ENCODE measurements at places on chromosomes 2 and 18.
A peak's percentile ranks its signal among the peaks of the same experiment; 100 is the strongest.

GRCh38 chr18:74598350-74599001 is 806 bp downstream of the ZNF407 start:
- DNase-seq: peak; percentile 24

DNA sequence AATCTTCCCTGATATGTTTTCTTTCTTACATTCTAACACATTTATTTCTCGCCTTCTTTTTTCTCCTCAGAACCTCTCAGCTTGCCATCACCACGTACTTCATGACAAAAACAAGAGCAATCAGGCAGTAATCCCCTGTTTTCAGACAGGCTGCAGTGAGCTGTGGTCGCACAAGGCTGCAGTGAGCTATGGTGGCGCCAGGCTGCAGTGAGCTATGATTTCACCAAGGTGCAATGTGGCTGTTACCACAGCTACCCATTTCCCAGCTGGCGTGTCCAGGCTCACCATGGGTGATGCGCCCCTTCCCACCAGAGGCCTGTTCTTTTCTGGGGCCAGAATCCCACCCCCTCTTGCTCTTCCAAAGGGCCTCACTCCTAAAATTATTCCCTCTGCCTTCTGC is 25.8 kb downstream of the TCF23 start:
- no peak for DNase-seq

DNA sequence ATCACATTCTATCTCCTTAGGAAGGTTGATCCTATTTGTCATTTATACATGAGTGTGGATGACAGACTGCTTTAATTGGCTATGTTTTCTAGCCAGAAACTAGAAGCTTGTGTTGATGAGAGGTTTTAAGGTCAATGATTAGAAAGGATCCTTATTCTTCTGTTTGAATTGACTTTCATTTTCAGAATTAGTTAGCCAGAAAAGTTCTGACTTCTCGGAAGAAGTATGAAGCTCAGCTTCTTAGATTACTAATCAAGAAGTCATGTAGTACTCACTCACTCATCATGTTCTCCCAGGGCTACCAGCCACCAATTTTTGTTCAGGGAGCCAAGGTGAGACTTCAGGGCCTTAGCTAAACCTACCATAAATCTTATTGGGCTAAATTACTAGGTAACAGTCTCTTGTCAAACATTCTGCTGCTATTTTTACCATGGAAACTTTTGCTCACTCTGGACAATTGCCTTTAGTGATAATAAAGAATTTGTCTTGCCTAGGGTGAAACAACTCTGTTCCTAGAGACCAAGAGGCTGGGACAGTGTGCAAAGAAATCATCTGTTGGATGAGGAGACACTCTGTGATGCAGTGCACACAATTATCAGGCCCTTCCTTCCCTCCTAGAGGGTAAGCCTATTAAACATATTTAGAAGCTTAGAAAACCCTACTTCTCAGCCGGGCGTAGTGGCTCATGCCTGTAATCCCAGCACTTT is 111.6 kb upstream of the DNMT3A start:
- no peak for DNase-seq

DNA sequence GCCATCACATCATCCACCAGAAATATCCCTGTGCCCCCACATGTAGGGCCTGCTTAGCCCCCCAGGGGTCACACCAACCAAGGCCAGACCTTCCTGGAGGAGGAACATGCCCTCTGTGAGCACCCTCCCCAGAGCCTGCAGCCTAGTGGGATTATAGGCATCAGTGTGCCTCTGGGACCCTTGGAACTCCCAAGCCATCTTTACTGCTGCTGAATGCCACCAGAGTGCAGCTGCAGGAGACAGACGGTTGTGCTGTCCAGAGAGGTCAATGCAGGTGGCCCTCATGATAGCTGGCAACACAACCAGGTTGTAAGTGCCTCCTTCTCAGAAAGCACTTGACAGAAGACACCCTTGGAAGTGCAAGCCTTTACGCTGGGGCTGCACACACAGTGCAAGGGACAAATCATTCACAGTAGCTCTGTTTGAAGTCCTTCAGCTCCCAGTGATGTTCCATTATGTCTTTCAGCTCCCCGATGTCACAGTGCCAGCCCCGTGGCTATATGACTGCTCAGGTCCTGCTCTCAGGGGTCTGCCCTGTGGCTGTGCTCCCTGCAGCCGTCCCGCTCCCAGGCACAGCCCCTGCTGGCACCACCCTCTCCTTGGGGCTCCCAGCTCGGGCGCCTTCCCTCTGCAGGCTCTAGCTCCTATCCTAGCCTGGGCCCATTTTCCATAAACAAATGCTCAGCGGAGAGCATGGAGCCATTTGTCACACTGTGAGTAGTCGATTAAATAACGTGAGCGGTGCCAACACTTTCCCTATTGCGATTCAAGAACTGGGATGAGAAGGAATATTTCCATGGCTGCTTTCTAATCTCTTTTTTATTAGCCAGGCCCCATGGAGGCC is 65.1 kb downstream of the EDAR start:
- DNase-seq: peak; percentile 79

GRCh38 chr2:95215018-95215612 is 7.8 kb downstream of the ZNF892 start:
- no peak for DNase-seq

DNA sequence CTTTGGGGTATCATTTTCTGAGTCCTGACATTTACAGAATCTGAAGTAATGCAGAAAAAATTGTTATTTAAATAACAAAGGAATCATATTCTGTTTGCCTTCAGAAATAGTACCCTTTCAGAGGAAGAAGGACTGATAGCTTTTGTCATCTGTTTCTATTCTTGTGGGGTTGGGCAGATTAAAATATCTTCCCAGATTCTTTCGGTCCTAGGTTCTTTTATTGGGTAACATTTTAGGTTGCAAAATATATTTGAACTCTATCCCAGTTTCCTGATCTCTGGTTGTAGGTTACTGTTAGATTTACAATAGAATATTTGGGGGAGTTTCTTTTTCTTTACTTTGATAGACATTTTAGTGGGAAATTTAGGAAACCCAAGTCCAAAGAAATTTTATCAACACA is 550.5 kb downstream of the SPAG16 start:
- DNase-seq: no peak

GRCh38 chr2:131112529-131112928 is 7.4 kb downstream of the PLEKHB2 start:
- no peak for DNase-seq

- no peak for DNase-seq
Measured at GRCh38 chr18:58364876-58365528, 263.9 kb downstream of the ALPK2 start.

GRCh38 chr2:47023332-47023731 is 107.7 kb upstream of the MCFD2 start:
- no peak for DNase-seq

GRCh38 chr2:58594175-58594574 is 353.1 kb upstream of the FANCL start:
- DNase-seq: no peak

DNA sequence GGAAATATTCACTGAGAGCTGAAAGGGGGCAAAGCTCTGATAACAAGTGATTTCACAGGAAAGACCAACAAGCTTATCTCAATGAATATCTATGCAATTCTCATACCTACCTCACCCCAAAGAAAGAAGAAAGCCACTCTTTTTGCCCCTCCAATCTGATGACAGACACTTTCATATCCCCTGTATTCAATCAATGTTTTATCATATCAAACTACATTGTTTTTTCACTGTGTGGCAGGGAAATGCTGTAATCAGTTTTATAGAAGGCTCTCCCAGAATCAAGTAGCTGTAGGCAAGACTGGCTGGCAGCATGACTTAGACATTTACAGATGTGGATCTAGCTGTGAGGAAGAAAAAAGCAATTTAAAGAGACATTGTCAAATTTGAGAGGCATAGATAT is 81.3 kb upstream of the PIK3C3 start:
- no peak for DNase-seq

- peak; percentile 12 for DNase-seq
Measured at GRCh38 chr18:37630334-37630733, 64.7 kb upstream of the CELF4 start.

GRCh38 chr2:240873805-240874714 is 5.4 kb downstream of the AGXT start:
- DNase-seq: no peak

DNA sequence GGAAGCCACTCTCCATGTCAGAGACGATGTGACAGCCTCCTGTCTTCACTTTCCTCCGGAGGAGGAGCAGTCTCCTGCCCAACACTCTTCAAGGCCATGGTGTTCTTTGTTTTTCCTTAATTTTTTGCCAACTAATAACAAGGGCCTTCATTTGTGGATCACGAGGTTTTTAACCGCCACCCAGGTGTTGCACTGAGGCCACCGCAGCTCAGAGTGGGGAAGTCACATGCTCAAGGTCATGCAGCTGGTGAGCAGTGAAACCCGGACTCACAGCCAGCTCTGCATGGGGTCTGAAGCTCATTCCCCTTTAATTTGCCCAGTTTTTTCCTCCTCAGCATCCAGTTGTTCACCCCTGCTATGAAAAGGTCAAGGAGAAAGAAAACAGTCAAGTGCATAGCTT is 19.6 kb downstream of the ENOSF1 start:
- DNase-seq: no peak

DNA sequence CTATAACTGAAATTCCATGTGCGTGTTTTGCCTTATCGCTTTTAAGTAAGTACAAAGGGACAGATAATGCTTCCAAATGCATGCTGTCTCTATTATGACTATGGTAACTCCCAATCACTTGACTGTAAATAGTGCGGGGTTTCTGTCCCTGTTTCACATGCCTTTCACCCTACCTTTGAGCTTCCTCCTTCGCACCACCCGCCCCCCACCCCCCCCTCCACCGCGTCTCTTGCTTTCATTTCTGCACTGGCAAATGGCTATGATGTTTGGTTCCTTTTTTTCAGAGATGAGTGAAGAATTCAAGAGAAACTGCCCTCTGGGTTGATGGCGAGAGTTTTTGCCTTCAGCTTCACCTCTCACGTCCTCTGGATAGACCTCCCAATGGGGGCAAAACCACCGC is 25.0 kb upstream of the SPP2 start:
- no peak for DNase-seq

GRCh38 chr18:54149078-54149697 is 75.3 kb downstream of the MBD2 start:
- DNase-seq: peak; percentile 46

DNA sequence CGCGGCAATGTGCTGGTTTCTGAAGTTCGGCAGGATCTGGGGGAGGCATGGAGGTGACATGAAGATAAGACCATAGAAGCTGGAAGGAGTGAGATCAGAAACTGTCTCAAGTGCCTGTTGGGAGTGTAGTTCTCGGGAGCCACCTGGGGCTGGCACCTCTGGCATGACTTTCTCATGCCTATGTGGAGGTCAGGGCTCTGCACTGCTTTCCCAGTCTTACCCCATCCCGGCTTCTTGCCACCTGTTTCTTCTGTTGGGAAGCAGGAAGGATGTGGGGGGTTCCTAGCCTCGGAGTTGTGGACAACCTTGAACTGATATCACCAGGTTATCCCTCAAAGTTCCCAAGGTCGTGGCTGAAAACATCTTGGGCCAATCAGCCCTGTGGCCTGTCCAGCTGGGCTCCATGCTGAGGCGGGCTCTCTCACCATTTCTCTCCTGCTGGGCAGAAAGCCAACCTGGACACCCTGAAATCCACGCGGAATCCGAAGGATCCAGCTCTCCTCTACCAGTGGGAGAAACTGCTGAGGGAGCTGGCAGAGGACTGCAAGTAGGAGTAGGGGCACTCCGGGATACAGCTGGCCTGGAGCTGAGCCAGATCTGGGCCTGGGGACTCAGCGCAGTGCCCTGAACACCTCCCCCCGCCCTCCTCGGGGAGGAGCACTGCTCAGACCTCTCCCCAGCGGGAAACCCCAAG is 42.5 kb downstream of the FER1L5 start:
- DNase-seq: no peak

DNA sequence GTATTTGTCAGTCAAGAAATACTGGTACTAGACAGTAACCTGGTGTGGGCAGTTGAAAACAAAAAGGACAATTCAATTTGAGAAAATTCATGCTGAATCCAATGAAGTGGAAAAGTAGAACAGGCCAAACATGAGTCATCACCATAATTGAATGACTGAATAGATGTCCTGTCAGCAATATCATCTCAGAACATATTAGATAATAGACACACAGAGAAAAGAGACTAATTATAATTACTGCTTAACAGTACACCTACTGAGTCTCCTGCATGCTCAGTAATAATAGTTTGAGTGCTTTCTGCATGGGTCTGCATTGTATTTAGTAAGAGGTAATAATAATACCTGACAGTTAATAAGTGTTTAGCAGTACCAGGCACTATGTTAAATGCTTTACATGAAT is 138.6 kb upstream of the ZC3H15 start:
- no peak for DNase-seq

GRCh38 chr2:45607701-45608100 is 3.4 kb downstream of the SRBD1 start:
- no peak for DNase-seq

DNA sequence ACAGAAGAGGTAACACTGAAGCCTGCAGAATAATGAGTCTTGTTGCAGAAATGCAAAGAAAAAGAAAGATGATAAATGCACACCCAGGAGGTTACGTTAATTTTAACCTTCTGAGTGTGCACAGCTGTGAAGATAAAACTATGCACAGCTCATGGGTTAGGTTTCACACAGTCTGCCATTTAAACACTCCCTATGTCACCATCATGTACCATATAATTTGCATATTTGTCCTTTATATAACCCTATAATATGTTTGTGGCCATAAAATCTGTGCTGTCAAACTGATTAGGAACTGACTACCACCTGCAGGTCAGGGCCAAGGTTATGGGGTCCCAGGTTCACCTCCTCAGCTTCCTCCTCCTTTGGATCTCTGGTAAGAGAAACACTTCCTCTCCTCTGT is 205.5 kb downstream of the RPIA start:
- DNase-seq: no peak
